ENCODE measurements at places on chromosomes 2 and 18.

GRCh38 chr2:25055376-25055920, 13.6 kb downstream of the EFR3B start:
- peak; percentile 30 for DNase-seq

GRCh38 chr18:62954366-62954765, 239.0 kb downstream of the PHLPP1 start:
- DNase-seq, result no peak

GRCh38 chr2:105290981-105291660, 38.4 kb downstream of the TGFBRAP1 start:
- no peak for DNase-seq

DNA sequence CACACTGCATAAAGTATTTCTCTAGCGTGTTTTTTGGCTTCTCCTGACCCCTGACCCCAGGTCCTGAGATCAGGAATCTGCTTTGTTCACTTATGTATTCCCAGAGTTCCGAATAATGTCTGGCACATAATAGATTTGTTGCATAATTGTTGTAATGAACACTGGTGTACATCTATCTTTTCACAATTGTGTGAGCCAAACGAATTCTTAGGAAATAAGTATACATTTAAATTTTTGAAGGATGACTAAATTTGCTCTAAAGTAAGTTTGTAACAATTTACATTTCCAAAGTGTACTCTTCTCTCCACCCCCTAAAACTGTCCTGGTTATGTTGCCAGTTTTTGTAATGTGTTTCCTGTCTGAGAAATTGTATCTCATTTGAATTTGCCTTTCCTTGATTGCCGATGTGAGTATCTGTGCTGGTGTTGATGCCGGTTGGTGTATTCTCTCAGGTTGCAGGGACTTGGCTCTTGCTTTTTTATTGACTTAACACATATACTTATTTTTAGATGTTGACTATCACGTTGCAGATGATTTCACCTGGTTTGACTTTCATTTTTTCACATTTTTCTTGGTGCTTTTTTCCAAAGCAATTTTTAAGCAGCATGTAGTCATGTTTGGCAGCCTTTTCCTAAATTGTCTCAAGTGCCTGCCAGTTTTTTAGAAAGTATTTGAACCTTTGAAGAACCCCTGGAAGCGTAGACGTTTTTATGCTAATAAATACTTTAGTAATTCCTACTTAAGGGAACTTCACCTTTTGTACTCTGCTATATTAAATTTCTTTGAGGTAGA, 16.1 kb upstream of the FARP2 start:
- no peak for DNase-seq

GRCh38 chr2:98849113-98849512, 86.9 kb downstream of the CRACDL start:
- DNase-seq, result no peak

DNA sequence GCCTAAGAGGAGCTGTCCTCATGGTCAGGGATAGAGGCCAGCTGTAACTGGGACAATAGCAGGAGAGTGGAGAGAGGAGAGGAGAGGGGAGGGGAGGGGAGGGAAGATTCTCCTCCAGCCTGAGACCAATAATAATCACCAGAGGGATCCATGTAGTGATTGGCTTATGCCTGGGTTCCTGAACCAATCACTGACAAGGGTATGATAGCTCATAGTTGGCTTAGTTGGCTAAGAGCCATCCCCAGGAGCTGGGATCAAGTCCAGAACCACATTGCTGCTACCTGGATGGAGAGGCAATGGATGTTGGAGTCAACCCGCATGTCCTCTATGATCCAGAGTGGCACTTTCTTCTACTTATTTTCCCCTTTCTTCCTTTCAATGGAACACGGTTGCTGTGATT, 7.7 kb upstream of the ST8SIA5 start:
- DNase-seq, result no peak
